ENCODE measurements at places on chromosomes 12 and 14.

- DNase-seq, result no peak
These were observed 300.1 kb upstream of the FKBP4 start for GRCh38 chr12:2494486-2495192.

GRCh38 chr12:133120385-133121191 lies 9.5 kb downstream of the ZNF891 start:
- no peak for DNase-seq

- no peak for DNase-seq
These were observed 182.5 kb downstream of the VRK1 start for GRCh38 chr14:96979611-96980074.

DNA sequence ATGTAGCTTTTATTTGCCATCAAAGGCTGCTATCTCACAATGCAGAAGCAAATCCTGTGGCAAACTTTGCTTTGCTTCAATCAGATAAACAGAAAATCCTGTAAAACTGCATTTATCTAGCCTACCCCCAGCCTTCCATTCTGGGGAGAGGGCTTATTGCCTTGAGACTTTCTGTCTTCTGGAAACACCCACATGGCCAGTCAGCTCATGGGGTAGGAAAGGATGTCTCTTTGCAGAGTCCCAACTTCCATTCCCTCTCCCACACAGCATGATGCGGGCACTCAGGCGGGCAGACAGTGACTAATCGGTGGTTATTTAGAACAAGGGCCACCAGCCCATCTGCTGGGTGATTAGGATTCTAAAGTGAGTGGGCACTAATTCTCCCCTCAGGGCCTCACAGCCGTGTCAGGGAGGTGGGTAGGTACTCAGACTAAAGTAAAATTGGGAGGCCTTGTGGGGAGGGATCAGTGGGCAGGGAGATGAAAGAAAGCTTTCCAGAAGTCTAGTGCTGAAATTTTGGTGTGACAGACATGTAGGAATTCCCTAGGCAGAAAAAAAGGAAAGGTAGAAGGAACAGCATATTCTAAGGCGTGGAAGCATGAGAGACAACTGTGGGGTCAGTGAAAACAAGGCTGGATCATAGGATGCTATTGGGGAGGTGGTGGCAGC lies 720.5 kb downstream of the VRK1 start:
- no peak for DNase-seq

- DNase-seq, result no peak
These were observed 310.1 kb upstream of the RGS6 start for GRCh38 chr14:71621980-71622605.

DNA sequence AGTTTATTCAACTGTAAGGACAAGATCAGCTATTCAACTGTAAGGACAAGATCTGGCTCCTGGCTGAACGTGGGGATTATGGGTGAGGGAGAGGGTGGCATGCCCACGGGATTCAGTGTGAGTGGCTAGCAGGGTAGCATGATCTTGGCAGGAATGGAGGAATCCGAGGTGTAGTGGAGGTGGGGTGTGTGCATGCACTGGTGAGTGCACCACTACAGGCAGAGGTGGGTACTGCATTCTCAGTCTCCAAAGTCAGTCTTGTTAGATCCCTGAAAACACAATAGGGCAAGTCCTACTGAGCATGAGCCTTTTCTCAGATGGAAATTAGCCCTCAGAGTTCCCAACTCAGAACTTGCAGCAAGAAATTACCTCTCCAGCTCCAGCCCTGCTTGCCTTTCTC lies 32.2 kb upstream of the DCD start:
- peak; percentile 73 for DNase-seq

- DNase-seq, result no peak
These were observed 48.7 kb downstream of the SETD3 start for GRCh38 chr14:99431986-99432385.

DNA sequence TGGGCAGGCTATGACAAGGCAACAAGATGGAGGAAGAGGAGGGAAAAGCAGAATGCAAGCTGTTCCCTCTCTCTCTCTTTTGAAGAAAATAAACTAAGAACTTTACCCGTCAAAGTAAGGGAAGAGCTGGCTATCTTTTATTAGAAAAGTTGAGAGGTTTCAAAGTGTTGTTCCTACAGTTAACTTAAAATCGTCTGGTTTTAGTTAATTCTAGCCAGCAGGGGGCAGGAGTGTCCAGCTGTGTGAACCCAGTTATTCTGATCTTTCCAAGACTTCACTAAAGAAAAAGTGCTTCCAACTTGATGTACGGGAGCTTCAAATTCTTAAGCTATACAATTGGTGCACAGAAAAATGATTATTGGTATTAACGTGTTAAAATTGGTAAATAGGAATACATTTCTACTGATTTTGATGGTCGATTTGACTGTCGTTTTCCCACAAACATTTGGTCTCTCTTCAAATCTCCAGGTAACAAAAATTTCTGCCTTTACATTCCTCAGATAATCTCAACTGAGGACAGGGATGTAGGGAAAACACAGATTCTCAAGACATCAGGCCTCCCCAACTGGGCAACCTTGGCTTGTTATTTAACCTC lies 28.4 kb upstream of the MON2 start:
- peak; percentile 47 for DNase-seq

GRCh38 chr14:36009643-36010042 lies 166.9 kb downstream of the PTCSC3 start:
- DNase-seq, result no peak

GRCh38 chr14:65854215-65854614 lies 441.7 kb downstream of the FUT8 start:
- no peak for DNase-seq

All from HAP-1 (cell line).